ENCODE measurements at places on chromosomes 6 and 20.

DNA sequence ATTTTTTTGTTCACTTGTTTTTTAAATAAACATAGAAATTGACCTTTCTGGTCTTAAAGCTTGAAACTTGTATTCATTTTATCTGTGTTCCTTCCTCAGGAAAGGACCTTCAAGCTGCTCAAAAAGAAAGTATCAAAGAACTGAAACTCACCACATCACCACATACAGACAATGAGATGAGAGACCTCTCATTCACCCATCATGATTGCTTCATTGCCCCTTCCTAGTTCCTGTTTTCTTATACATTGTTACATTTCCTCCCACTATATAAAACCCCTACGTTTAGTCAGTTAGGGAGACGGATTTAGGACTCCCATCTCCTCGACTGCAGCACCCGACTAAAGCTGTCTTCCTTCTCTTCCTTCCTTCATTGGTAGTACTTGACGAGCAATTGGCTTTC lies 180.5 kb upstream of the OPRM1 start:
- DNase-seq: no peak

- DNase-seq: no peak
Measured at GRCh38 chr20:50041246-50041873, 58.6 kb downstream of the SNAI1 start.

DNA sequence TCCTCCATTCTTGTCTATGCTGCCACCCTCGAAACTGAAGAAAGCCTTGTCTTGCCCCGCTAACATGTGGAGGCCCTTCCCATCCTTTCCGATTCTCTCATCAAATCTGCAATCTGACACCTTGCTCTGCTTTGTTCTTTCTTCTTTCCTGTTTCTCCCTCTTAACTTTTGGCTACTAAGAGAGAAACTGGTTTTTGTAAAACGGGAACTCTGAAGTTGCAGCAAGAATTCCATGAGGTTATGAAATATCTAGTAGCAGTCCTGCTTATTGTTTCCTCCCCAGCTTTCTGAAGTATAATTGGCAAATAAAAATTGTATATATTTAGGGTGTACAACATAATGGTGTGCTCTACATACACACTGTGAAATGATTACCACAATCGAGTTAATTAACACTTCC lies 80.2 kb downstream of the MAP7 start:
- no peak for DNase-seq

DNA sequence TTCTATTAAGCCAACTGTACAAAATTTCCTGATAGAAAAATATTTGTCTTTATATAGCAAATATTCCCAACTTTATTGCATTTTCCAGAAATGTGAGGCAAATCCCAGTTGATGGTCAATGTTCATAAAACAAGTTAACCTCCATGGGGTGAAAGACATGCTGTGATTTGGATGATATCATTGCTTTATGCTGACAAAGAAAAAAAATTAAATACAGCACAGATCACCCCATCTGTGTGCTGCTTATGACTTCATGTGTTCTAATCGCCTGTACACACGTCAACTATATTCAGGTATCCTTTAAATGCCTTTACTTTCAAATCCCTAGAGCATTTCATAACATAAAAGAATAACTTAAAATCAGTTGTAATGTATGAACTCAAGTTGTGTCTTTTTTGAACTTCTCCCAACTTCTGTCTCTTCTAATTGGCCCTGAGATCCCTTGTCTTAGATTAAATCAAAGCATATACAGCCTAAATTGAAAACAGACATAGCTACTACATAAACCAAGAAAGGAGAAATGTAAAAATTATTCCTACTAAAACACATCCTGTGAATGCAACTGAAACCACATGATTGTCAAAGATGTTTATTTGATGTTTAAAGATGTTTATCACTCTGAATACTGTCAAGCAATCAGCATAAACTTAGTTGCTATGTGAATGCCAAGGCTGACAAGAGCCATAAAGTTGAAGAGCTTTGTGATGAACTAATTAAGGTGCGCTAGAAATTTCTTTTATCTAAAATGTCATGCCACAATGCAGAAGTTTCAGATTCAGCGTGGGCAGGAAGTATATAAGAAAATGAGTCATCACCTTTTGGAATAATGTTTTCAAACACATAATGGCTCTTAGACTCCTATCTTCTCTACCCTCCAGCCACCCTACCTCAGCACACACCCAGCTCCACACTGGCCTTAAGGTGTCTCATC lies 68.7 kb downstream of the FILIP1 start:
- DNase-seq: no peak

Data from NCI-H1930 (cell line).